ENCODE measurements at places on chromosomes 4 and X.

DNA sequence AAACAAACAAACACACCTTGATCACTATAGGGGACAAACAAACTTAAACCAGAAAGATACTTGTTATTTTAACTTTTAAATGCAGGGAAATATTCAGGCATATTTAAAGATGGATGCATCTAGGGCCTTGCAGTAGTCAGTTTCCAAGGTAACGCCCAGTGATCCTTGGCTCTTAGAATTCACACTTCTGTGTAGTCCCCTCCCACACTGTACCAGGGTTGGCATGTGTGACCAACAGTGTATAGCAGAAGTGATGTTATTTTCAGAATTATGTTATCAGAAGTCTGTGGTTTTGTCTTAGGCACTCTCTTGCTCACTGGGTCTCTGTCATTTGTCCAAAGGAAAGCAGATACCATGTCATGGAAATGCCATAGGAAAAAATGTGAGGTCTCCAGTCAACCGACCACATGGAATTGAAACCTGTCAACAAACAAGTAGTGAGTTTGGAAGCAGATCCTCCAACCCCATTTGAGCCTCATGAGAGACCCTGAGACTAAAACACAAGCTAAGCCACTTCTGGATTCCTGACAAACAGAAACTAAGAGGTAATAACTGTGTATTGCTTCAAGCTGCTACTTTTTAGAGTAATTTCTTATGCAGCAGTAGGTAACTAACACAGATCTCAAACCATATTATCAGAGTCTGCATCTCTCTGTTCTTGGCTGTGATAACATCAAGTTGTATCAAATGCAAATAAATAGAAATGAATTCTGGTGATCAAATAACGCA is 670.3 kb downstream of the KCTD8 start:
- no peak for DNase-seq

- DNase-seq: no peak
Measured at GRCh38 chrX:1102786-1103185, 109.7 kb downstream of the CRLF2 start.

DNA sequence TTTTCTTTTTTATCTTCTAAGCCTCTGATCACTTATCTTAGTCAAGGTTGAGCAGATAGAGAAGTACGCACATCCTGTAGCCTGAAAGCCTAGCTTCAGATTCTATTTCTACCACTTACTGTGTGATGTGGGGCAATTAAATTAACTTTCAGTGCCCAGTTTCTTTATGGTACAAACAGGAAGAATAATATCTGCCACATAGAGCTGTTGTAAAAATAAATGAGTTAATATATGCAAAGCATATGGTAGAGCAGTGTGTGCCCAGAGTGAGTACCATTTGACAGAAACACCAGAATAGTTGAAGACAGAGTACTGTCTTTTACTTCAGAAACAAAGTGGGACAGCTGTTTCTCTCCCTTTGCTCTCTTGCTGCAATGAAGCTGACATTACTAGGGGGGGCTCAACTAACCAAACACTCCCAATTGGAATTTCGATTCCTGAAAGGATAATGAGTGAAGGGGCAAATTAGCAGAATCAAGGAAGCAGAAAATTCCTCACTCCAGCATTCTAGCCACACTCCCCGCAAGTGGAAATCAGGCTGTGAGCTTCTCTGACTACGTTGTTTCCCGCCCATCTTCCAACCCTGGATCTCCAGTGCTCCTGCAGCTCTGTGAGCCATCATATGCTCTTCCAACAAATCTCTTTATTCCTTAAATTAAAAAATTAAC is 80.4 kb downstream of the MAPK10 start:
- DNase-seq: no peak

- DNase-seq: no peak
Measured at GRCh38 chr4:87120411-87121162, 99.8 kb downstream of the KLHL8 start.

DNA sequence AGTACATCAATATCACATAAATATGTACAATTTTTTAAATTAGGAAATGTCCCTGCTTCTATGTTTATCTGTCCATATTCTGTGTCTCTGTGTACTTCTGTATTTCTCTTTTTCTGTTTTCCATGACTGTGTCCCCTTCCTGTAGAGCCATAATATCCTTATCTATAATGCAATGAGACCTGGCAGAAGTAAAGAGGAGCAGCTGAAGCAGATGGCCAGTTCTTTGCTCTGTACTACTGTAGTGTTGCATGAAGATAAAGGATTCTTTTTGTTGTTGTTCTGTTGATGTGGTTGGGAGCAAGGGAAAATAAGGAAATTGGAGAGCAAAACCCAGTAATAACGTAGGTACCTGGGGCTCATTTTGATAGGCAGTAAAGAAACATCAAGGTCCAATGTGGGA is 301.7 kb downstream of the ADGRL3 start:
- no peak for DNase-seq

- DNase-seq: no peak
Measured at GRCh38 chr4:182929296-182929695, 12.1 kb upstream of the DCTD start.

DNA sequence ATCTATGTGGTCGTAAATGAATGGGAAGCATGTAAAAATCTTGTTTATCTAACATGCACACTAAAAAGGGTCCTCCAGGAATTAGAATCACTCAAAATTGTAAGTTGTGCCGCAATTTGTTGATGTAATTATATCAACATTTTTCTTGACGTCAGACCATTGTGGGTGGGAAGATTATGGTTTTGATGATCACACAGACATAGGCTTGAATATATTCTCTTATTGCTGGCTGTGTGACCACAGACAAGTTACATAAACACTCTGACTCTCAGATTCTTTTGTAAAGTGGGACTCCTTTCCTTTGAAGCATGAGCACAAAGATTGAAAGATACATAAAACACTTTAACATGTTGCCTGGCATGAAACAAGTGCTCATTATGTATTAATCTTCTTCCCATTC is 51.5 kb downstream of the IL1RAPL1 start:
- DNase-seq: no peak

DNA sequence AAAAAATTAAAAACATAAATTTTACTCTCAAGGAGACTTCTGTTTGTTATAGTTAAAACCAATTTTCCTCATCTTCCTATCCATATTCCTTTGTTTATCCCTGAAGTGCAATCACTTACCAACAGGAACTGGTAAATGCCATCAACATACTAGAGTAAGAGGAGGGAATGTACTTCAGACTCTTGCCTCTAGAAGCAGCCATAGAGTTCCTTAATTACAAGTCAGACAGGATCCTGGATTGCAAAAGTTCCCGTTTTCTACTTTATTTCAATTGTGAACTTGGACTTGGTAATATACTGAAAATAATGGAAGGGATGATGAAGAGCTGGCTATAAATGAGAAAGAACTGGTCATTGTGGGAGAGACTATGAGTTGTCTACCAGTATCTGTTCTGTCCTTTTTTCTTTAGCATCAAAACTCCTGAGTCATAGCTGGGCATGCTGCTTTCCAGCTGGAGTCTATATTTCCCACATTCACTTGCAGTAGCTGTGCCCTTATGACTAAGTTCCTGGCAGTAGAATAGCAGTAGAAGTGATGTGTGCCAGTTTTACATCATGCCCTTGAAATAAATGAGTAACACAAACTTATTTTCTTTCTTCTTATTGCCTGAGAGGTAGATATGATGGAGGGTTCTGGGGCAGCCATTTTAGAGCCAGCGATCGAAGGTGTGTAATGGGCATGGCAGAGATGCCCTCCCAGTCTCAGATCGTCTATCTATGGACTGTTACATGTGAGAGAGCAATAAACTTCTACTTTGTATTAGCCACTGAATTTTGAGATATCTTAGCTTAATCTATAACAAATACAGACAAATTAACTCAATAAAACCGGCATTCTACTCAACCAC is 26.8 kb upstream of the SPARCL1 start:
- DNase-seq: no peak

- DNase-seq: no peak
Measured at GRCh38 chr4:160364217-160364616, 1261.3 kb downstream of the RAPGEF2 start.

GRCh38 chr4:82741188-82741587 is 57.4 kb downstream of the SCD5 start:
- no peak for DNase-seq

- no peak for DNase-seq
Measured at GRCh38 chrX:109733613-109734083, 591 bp upstream of the ACSL4 start.

GRCh38 chrX:153441981-153442380 is 3.9 kb downstream of the TREX2 start:
- DNase-seq: no peak

GRCh38 chr4:178026999-178027398 is 584.8 kb upstream of the AGA start:
- DNase-seq: no peak

- DNase-seq: peak; percentile 22
Measured at GRCh38 chrX:24498181-24498580, 33.1 kb downstream of the PDK3 start.

- DNase-seq: no peak
Measured at GRCh38 chr4:18754180-18754579, 732.6 kb upstream of the LCORL start.

- no peak for DNase-seq
Measured at GRCh38 chr4:154526151-154526550, 24.0 kb downstream of the PLRG1 start.

DNA sequence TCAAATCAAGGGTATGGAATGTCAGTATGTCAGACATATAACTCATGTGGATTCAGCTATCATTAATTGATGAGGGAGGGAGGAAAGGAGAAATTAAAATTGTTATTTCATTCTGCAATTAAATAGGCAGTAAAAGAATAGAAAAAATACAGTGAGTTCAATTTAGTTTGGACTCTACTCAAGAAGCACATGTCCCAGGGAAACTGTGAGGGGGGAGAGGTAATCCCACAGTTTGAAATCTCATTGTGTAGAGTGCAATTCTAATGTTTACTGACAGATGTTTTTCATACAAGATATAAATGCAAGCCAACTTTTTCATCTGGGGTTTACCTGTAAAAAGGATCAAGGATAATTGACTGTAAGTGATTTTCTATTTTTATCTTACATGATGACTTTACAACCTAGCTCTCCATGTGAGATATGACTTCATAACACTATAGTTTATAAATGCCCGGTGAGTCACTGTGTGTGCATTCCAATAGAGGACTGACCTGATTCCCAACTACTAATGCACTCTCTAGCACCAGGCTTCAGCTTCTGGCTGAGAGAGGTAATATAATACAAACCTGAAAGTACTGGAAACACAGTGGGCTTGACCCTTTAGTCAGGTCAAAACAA is 35.2 kb upstream of the SCD5 start:
- DNase-seq: no peak

GRCh38 chrX:7996414-7996813 is 69.2 kb upstream of the PNPLA4 start:
- DNase-seq: peak; percentile 26

- DNase-seq: no peak
Measured at GRCh38 chr4:62126064-62126732, 926.1 kb downstream of the ADGRL3 start.

- no peak for DNase-seq
Measured at GRCh38 chr4:187212446-187213080, 488.9 kb upstream of the FAT1 start.

GRCh38 chr4:7013175-7013574 is 30.0 kb upstream of the TADA2B start:
- DNase-seq: no peak

- DNase-seq: no peak
Measured at GRCh38 chrX:1118572-1119199, 93.8 kb downstream of the CRLF2 start.

DNA sequence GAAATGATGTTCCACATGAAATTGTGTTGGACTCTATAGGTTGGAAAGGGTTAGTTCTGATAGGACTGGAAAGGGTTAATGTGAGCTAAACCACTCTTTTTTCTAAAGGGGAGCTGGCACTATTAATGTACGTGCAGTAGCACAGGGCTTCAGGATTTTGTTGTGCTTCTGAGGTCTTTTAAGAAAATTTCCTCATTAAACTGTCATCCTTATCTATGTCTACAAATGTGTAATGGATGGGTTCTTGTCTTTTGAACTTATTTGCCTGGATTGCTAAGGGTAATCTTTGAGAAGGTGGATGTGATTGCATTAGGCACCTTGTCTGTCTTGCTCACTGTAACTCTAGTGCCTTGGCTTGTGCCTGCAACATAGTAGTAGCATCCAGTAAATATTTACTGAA is 106.0 kb upstream of the SLC4A4 start:
- DNase-seq: no peak

GRCh38 chr4:127291316-127291715 is 341.4 kb upstream of the INTU start:
- no peak for DNase-seq

GRCh38 chr4:141132072-141132708 is 1.1 kb downstream of the RNF150 start:
- no peak for DNase-seq

GRCh38 chrX:79146640-79147390 is 2.3 kb downstream of the GPR174 start:
- DNase-seq: peak; percentile 67

DNA sequence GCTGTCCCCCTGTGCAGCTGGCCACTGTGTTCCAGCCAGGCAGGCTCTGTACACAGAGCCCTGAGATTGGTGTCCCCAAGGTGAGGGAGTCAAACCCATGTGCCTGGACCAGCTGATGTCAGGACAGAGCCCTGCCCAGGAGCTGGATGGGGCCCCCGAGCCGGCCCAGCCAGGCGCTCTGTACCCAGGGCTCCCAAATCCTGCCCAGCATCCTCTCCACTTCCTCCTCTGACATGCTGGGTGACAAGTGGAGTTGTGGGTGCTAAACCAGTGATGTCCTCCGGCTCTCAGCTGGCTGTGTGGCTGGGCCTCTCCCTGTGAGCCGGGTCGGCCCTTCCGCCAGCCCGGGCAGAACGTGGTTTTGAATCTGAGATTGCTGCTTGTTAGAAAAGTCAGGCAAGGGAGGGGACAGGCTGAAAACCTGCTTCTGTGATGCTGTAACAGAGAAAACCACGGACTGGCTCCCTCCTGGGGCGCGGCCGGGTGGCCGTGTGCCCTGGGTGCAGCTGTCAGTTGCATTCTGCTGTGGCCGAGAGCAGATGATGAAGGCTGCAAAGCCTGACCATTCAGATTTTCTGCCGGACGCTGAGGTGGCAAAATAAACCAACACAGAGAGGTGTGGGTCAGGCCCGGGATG is 7.9 kb upstream of the CPLX1 start:
- DNase-seq: no peak

DNA sequence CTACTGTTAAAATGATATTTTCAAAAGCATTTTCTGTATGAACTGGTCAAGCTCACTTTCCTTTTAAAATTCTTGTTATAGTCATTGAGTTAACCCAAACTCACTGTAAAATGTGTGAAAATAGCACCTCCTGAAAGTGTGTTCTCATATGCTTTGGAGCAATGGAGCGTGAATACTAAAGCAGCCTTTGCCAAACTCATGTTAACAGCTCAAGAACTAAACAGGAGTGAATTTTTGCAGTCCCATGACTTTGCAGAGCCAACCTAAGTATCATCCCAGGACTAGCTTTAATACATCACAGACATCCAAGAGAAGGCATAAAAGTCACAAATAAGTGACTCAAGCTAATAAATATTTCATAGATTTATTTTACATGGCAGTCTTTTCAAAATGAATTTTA is 2.3 kb downstream of the AMMECR1 start:
- DNase-seq: no peak

- no peak for DNase-seq
Measured at GRCh38 chrX:116628464-116628863, 165.7 kb upstream of the CT83 start.

Measured in CD4-positive, alpha-beta T cell treated with Interleukin-4 for 4 hours (primary cell).